ENCODE measurements at places on chromosomes 5 and 9. TPM values are rescaled to one million over a fixed set of nuclear protein-coding genes. Genes with fewer than 3 reads are reported as not detected.

DNA sequence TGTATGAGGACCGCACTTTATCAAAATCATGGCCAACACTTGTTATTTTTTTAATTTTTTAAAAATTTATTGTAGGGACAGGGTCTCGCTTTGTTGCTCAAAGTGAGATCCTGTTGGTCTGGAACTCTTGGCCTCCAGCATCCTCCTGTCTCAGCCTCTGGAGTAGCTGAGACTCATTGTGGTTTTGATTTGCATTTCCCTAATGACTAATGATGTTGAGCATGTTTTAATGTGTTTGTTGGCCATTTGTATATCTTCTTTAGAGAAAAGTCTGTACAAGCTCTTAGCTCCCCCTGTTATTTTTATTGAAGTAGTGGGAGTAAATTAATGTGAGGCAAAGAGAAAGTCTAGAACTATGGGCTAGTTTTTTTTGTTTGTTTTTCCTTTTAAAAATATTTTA, 1.6 kb upstream of the RPS6 start:
- DNase-seq = no peak

- DNase-seq = no peak
These were observed 513.2 kb upstream of the WWC1 start for GRCh38 chr5:167778228-167778627.

- DNase-seq = no peak
These were observed 62.6 kb downstream of the NUP214 start for GRCh38 chr9:131187957-131188356.

DNA sequence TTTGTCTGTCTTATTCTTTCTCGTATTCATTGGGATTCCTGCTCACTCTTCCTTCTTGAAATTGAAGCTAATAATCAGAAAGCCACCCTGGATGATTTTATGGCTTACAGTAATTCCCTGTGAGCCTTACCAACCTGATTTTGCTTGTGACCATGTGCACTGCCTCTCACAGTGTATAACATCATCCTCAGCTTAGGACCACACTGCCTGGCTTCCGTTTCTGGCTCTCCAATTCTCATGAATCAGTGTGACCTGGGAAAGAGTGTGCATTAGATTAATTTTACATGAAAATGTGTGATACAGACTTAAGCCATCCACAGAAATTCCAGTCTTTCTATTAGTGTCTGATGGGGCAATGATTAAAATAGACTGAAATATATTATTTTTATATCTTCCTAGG, 126.8 kb upstream of the DMRT1 start:
- DNase-seq = no peak

DNA sequence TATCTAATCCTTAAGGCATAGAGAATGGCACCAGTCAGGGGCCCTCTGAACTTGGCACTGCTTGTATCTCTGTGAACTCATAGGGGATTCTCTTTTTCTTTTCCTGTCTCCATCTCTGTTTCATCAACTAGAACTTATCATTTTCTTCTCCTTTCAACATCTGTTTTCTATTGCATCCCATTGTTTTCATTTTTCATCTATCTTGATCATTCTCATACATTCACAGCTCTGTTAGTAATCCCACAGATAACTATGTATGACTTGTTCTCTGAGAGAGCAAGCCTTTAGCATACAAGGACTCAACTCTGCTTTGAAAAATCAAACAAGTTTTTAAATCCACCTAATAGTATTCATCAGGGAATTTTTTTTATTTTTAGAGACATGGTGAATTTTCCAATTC, 264.3 kb downstream of the ARRDC3 start:
- no peak for DNase-seq

DNA sequence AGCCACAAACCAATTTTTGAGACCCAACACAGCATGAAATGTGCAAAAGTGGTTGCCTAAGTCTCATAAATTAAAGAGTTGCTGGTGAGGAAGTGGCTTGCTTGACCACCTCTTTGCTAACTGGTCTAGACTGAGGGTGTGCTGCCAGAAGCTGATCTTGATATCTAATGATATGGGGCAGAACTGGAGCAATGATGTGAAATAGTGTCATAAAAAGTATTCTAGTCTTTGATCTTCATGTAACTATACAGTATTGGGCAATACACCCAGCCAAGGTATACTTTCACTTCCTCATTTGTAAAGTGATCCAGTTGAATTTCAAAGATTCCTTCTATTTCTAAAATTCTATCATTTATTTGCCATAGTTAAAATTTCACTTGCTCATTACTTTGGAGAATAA, 5.9 kb upstream of the YTHDC2 start:
- no peak for DNase-seq

- no peak for DNase-seq
These were observed 18.5 kb downstream of the JADE2 start for GRCh38 chr5:134543820-134544614.

DNA sequence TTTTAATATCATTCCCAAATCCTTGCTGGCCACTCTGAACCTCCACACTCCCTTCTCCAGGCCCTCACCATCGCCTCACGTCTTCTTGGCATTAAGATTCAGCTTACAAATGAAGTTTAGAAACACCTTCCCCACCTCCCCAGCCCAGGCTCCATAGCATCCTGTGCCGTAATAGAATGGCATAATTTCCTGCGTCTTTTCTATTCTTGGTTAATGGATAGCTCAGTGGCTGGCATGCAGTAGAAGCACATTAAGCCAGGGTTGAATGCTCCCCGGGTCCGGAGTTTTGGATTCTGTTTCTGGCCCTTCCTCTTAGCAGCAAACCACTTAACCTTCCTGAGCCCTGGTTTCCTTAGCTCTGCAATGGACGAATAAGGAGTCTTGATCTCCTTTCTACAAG, 13.8 kb downstream of the WWC1 start:
- no peak for DNase-seq

PCA3 gene
- polyA plus RNA-seq = 0.63 TPM

DNA sequence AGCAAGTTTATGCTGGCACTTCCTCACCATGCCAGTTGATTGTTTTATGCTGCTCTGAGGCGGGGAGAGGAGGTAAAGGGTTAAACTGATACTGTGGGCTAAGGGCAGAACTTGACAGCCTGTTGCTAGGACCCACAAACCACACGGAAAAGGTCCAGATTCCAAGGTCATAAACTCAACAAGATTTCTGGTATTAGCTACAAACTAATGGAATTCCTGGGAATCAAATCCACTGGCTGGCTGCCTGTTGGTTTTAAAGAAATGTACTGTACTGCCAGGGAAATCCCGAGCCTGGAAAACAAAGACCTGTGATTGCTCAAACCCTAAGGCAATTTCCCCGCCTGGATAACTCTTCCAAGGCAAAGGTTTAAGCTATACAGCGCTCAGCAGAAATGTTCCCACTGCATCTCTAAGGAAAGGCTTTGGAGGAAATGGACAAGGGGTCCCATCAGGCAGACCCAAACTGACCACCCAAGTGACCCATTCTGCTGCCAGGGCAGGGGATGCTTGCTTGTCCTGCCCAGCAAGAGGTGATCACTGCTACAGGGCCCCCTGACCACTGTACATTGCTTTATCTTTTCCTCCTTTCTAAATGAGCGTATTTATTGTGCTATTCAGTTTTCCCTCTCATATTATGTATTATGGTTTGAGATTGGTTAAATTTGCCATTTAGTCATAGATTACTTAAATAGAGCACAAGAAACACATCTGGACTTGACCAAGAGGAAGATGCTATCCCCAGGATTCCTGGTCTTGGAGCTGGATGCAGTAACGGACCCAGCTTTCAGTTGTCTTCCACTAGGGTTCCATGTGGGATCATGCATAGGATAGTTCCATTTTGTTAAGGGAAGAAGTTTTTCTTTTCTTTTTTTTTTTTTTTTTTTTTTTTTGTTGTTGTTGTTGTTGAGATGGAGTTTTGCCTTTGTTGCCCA, 124.3 kb downstream of the SUSD1 start:
- peak; percentile 93 for DNase-seq

GRCh38 chr9:85040146-85040545, 370.6 kb downstream of the NTRK2 start:
- no peak for DNase-seq

- DNase-seq = no peak
These were observed 28.4 kb upstream of the RNF130 start for GRCh38 chr5:180099733-180100611.

All from muscle of arm (tissue), 14 donors.